ENCODE measurements at places on chromosomes 7 and 10.

GRCh38 chr10:1425879-1426278 is 311.4 kb downstream of the ADARB2 start:
- DNase-seq = no peak

- no peak for DNase-seq
These were observed 282.6 kb downstream of the AUTS2 start for GRCh38 chr7:69880840-69881239.

DNA sequence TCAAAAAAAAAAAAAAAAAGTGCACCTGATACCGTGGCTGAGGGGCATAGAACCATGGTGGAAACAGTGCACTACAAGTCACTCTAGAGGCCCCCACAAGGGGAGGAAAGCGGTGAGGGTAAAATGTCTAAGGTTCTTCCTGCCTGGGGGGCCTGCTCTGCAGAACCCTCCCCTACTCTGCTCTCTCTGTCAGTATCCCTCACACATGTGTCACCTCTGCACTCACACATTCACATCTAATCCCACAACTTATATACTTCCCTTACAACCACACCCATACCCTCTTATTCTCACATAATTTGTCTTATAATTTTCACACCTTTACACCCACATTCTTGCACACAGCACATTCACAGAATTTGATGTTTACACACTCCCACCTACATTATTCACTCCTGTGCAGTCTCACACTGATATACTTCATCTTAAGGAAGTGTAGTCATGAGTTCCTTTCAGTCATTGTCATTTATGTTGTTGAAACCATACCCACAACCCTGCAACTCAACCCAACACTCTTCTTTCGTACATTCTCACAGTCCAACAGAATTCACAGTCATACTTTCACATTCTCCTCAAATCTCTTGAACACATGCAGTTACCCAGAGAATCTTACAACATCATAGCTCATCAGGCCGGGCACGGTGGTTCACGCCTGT is 68.0 kb upstream of the PAX2 start:
- DNase-seq = no peak

- DNase-seq = peak; percentile 38
These were observed 798 bp downstream of the PPIF start for GRCh38 chr10:79347894-79348639.

DNA sequence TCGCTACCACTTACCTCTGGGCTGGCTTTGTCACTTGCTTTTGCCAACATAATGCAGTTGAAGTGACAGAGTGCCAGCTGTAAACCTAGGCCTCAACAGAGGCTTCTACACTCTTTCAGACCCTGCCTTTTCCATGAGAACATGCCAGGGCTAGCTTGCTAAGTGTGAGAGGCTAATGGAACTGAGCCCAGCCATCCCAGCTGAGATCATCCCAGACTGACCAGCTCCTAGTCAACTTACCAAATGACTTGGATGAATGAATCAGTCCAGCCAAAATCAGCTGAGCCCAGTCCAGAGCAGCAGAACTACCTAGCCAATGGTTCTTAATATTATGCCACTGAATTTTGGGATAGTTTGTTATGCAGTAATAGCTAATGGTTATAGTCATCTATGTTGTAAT is 34.7 kb upstream of the MKLN1 start:
- no peak for DNase-seq

DNA sequence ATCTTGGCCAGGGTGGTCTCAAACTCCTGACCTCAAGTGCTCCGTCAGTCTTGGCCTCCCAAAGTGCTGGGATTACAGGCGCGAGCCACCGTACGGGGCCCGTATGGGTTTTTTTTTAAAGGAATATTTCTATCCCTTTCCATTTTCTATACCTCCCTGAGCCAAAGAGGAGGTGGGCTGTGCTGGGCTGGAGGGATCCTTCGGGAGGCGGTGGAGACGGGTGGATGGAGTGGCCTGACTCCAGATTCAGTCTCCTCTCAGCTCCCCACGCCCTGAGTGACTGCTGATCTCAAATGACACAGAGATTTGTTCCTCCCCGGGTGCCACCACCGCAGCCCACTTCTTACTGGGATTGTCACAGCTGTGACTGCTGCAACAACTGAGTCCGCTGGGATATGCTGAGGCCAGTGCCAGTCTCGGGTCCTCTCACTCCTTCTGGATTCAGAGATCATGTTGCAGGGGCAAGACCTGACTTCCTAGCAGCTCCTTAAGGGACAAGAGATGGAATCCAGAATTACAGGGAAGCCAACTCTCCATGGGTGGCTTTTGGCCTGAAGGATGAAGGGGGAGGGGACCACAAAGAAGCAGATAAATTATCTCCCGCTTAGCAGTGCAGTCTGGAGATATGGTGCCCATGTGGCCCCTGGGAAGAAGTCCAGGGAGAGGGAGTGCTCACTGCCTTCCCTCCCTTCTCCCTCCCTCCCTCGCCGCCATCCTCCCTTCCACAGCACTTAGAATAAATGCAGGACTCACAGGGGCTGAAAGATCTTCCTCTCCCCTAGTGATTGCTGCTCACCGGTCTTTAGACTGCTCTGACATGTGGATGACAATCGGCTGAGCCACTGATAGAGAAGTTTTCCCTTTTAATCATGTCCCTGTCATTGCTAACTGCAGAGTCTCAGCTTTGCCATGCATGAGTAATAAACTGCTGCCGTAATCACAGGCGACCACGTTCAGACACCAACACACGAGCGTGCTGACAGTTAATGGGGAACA is 14.3 kb downstream of the GALNT17 start:
- no peak for DNase-seq

GRCh38 chr10:92530421-92530820 is 43.5 kb downstream of the IDE start:
- DNase-seq = no peak

GRCh38 chr10:127577376-127578258 is 28.5 kb downstream of the NPS start:
- no peak for DNase-seq

Measured in C1 segment of cervical spinal cord (tissue), 14 donors.